ENCODE measurements at places on chromosomes 6 and 20.

DNA sequence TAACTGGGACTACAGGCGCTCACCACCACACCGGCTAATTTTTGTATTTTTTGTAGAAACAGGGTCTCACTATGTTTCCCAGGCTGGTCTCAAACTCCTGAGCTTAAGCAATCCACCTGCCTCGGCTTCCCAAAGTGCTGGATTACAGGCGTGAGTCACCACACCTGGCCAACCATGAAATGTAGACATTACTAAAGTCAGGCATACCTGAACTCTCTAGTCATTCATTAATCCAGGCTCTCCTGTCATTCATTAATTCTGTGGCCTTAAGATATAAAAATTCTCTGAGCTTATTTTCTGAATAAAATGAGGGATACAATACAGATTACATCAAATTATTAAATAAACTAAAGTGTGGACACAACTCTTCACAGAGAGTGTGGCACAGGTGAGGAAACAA is 159.7 kb downstream of the GMDS start:
- no peak for DNase-seq

DNA sequence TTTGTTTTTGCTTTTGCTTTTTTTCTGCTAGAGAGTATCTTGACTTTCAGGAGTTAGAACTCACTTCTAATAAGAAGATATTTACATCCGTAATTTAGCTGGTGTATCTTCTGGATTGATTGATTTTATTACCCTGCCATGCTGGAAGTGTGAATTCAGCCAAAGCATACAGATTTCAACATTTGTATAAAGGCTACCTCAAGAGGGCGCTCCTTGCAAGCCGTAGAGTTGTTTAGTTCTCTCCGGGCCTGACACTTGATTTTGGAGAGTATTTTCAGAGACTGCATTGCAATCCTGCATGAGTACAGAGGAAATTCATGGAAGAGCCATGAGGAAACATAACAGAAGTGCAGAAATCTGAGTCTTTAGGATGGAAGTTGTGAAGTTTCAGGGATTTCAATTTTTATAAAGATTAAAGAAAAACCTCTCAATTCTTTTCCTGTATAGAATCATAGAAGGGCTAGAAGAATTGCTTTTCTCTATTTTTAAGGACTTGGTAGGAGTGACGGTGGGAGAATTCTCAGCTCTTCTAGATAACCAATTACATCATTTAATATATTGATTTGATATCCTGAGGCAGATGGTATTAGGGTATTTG is 66.7 kb upstream of the TIAM2 start:
- DNase-seq: peak; percentile 45

DNA sequence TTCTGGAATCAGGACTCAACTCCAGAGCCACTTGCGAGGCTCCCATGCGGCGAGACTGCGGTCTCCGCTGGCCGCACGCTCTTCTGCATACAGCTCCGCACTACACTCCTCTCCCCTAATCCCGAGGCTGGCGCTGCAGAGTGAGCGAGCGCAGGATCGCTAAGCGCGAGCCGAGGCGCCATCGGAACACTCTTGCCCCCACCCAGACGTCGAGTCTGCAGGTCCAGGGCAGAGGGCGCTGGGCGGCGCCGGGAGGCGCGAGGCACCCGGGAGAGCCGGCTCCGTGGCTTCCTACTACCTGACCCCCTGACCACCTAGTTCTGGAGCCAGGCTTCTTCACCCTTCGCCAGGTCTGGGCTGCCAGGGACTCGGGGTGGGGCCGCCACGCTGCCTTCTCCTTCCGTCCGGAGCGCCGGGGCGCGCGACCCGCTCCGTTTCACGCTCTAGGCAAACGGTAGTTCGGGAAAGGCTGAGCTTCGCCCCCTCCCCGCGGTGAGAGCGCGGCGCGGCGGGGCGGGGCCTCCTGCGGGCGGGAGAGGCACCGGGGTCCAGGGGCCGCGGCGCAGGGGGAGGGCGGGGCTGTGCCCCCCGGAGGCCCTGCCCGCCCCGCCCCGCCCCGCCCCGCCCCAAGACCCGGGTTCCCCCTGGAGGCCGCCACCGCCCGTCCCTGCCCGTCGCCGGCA is 5.4 kb upstream of the TUBB2A start:
- peak; percentile 11 for DNase-seq

- DNase-seq: no peak
Measured at GRCh38 chr6:4599924-4600323, 176.3 kb upstream of the CDYL start.

GRCh38 chr20:3930265-3931206 is 41.3 kb downstream of the PANK2 start:
- DNase-seq: no peak
